Activated CD4-positive, alpha-beta T cell treated with anti-CD3 and anti-CD28 coated beads for 48 hours (primary cell): ENCODE measurements at places on chromosomes 4 and X.

GRCh38 chrX:55839485-55839884 is 121.9 kb downstream of the RRAGB start:
- DNase-seq = no peak

DNA sequence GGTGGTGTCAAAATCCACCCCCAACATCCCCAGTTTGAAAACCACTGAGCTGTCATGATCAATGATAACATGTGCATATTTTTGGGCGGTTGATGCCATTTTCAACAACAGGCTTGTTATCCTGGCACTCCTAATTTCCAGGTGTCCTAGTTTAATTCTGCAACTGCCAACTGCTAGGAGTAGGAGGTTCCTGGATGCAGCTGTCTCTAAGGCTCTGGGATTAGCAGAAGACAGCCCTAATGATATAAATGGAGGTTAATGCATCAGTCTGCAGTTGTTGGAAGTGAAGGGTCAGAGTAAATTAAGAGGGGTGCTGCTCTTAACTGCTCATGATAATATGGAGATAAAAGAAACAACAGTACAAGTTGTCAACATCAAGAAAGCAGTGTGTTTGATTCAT is 23.8 kb downstream of the ARFIP1 start:
- DNase-seq = no peak

DNA sequence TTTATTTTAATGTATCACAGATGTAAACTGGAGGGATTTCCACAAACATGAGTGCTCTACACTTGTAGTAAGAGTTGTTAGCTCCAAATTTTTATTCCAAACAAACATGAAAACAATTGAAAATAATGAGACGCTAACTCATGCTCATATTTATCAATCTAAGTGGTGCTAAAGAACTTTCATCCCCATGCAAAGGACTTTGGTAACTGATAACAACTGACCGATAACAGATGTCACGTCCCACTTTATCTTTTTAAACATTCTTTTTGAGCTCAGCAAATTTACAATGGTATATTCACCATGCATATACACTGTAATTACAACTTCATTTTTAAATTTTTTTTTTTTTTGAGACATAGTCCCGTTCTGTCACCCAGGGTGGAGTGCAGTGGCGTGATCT is 15.6 kb upstream of the MAOA start:
- DNase-seq = no peak

DNA sequence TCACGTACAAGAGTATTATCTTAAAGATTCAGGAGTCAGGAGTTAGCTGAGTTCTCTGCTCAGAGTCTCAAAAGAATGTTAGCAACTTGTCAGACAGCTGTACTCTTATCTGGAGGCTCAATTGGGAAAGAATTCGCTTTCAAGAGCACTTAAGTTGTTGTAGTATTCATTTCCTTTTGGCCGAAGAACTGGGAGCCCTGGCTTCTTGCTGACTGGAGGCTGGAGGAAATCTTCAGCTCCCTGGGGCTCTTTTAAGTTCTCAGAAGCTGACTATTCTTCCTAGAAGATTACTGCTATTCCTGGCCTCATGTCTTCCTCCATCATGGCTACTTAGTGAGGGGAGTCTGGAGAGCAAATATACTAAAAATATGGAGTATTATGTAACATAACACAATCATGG is 587.2 kb downstream of the EPHA5 start:
- DNase-seq = no peak

DNA sequence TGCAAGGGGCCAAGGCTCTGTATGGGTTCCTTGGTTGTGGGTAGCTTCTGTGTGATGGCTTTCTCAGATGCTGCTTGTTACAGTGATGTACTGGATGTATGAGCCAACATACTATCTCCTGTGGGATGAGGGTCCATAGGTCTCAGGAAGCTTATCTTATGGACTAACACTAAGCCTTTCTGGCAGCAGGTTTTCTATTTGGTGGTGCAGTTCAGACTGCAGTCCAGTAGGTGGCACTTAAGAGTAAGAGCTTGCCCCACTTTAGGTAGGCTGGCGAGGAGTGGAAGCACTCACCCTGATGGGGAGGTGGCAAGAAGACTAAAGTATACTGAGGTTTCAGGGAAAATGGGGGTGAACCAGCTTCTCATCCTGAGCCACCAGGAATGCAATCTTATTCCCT is 306.7 kb upstream of the MAOA start:
- DNase-seq = peak; percentile 46

GRCh38 chr4:123495530-123495929 is 98.9 kb downstream of the SPRY1 start:
- DNase-seq = no peak

GRCh38 chr4:40656201-40656863 is 26.7 kb upstream of the RBM47 start:
- no peak for DNase-seq

DNA sequence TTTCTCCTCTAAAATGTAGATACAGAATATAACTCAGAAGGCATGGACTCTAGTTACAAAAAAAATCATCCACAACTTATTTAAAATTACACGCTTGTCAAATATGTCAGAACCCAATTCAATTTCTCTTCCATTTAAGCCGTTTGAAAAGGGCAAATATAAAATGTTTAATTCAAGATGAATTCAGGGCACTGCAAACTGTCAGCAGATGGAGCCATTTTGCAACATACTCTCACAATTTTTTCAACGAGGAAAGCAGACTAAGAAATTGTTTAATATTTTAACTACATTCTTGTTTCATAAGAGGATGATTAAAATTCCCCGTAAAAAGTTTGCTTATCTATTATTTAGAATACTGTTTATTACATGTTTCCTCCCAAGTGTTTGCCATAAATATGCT is 321.3 kb upstream of the CPXCR1 start:
- no peak for DNase-seq

DNA sequence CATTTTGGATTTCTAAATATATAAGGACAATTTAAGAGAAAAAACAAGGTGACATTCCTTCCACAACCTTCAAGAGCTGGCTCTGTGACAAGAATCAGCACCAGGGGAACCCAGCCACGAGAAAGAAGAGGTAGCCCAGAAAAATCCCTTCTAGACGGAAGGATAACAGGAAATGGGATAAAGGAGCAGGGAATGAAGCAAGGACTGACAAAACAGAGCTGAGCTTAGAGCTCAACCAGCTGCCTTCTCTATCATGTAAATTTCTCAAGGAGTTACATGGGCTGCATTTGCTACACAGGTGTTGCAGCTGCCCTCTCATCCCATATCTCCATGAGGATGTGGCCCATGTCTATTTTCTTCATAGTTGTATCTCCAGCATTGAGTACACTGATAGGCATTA is 154.2 kb upstream of the PRDX4 start:
- no peak for DNase-seq

GRCh38 chrX:22300130-22300529 is 27.4 kb downstream of the CBLL2 start:
- DNase-seq = no peak

DNA sequence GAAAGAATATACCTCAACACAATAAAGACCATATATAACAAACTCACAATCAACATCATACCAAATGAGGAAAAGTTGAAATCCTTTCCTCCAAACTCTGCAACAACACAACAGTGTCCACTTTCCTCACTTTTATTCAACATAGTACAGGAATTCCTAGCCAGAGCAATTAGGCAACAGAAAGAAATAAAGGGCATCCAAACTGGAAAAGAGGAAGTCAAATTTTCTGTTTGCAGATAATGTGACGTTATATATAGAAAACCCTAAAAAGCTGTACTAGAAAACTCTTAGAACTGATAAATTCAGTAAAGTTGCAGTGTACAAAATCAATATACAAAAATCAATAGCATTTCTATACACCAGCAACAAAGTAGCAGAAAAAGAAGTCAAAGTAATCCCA is 107.6 kb downstream of the SOWAHB start:
- DNase-seq = no peak

DNA sequence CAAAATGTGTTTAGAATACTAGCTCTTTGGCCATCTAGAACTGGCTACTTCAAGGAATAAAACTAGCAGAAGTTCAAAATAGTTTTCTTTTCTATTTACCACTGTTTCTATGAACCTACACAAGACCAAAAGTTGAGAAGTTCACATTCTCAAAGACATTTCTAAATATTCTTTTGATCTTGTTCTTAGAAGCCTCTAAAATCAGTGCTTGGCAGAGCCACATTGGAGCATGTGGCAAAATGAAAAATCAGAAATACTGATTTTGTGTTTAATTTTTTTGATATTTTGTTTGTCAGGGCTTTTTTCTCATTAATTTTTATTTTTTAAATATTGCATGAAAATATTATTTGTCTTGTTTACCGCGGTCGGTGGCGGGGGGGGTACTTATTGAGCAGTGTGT is 853.8 kb upstream of the INTU start:
- DNase-seq = no peak

- DNase-seq = no peak
Measured at GRCh38 chrX:13697455-13697854, 8.5 kb downstream of the RAB9A start.

GRCh38 chr4:98504091-98504490 is 154.3 kb downstream of the TSPAN5 start:
- no peak for DNase-seq

- DNase-seq = no peak
Measured at GRCh38 chr4:146142768-146143167, 32.8 kb upstream of the LSM6 start.

DNA sequence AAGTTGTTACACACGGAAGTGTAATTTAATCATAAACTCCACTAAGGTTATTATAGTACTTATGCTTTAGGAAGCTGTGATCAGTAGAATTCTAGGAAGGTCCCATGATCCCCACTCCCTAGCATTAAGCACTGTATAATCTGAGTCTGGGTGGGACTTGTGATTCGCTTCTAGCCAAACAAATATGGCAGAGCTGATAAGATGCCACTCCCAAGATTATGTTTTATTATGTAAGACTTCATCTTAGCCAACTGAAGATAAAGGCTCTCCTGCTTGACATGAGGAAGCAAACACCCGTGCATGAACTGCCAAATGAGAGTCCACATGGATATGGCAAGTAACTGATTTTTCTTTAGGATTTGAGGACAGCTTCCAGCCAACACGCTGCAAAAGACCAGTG is 186.4 kb upstream of the NDST3 start:
- DNase-seq = no peak

DNA sequence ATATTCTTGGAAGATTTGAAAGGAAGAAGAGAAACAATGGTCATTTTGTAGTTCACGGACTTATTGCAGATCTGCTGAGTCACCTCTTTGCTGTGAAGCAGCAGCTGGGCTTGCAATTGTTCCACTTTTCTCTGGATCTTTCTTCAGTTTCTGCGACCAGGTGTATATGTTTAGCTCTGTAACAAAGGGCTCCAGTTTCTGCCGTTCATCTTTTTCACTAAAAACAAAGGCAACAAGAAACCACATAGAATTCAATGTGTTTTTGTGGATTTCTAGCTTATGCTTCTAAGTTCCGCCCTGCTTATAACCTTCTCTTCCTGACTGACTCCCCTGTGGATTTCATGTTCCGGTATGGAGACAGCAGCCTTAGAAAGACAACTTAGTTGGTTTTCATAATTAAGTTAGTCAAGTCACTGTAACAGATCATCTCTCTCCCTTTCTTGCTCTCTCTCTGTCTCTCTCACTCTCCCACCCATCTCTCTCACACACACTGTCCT is 121.6 kb upstream of the EPHA5 start:
- no peak for DNase-seq

GRCh38 chrX:140524556-140524955 is 19.7 kb upstream of the SOX3 start:
- DNase-seq = no peak
